ENCODE measurements at places on chromosomes 1 and 21. TPM values are rescaled to one million over a fixed set of nuclear protein-coding genes. Genes with fewer than 3 reads are reported as not detected.

Gene PRR9
- not detected for polyA plus RNA-seq

Gene FOXD2
- polyA plus RNA-seq: 0.40 TPM

Gene SPRR4
- not detected for polyA plus RNA-seq

Gene RBM15
- 9.9 TPM for polyA plus RNA-seq

Gene GSTM4
- 57.5 TPM for polyA plus RNA-seq

Gene CYP4B1
- polyA plus RNA-seq: 12.7 TPM

Gene KCNN3
- 0.80 TPM for polyA plus RNA-seq

Gene TAL1
- 2.9 TPM for polyA plus RNA-seq

Gene PLEKHA6
- 12.8 TPM for polyA plus RNA-seq

Gene SIK1
- polyA plus RNA-seq: 0.84 TPM

Gene HES2
- not detected for polyA plus RNA-seq

Gene SYPL2
- polyA plus RNA-seq: 23.6 TPM

Gene DHCR24
- 348 TPM for polyA plus RNA-seq

Gene CFAP141
- not detected for polyA plus RNA-seq

Measured in adrenal gland (tissue), 19 donors.